ENCODE measurements at places on chromosomes 5 and 9.

DNA sequence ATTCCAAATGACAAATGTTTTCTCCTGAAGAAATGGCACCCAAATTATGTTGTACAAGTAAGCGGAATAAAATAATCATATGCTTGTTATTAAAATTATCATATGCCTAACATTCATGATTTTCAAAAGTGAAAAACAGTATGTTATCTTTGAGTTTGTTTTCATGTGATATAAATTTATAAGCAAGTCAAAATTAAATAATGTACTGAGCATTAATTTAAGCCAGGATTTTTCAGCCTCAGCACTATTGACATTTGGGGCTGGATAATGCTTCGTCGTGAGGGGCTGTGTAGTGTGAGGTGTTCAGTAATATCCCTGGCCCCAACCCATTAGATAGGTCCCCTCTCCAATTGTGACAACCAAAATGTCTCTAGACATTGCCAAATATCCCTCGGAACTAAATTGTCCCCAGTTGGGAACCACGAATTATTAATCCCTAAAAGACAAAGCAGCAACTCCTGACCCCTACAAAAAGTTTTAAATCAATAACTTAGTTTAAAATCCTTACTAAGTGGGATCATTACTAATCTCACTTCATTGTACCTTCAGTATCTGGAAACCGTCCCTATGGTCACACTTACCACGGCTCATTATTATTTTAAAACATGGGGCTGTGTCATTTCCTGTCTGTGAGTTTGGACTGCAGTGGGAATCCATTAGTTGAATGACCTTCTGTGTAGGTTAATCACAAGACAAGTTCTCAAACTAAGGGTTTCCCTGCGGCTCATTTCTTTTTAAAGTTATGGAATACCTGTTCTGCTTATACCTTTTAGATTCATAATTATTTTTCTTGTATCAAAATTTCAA lies 1.3 kb upstream of the NNT start:
- no peaks in the 10 kb centered on the region for H3K27me3 ChIP-seq
- DNase-seq, result peak; percentile 57
- H3K4me3 ChIP-seq, result peak overlapping the region; percentile 88
- H3K4me1 ChIP-seq, result peaks cover 23% of the 10 kb centered on the region
- peak overlapping the region; percentile 97 for H3K27ac ChIP-seq

DNA sequence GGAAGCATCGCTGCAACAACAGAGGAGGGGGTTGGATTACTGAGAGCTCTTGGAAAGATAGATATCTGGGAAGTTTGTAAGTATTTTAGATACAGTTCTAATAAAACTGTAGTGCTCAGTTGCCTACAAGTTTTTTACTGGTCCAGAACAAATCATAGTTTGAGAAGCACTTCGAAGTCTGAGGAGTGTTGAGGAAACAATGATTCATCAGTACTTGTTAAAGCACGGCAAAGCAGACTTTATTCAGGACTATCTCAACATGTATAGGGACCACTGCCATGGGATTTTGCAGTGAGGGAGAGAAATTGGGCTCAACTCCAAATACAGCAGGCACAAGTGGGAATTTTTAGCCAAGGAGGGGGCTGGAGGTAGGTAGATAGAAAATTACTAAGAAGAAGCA lies 25.3 kb upstream of the RECK start:
- no peak for DNase-seq
- no peaks in the 10 kb centered on the region for H3K27me3 ChIP-seq
- peaks cover 9% of the 10 kb centered on the region for H3K4me1 ChIP-seq
- no peak overlapping the region for H3K27ac ChIP-seq

GRCh38 chr5:61289241-61289640 lies 42.8 kb upstream of the ZSWIM6 start:
- no peak overlapping the region for H3K27ac ChIP-seq
- H3K4me3 ChIP-seq, result no peak overlapping the region
- no peaks in the 10 kb centered on the region for H3K36me3 ChIP-seq
- H3K4me1 ChIP-seq, result no peaks in the 10 kb centered on the region

- DNase-seq, result no peak
- no peaks in the 10 kb centered on the region for H3K4me1 ChIP-seq
- H3K27ac ChIP-seq, result no peak overlapping the region
- H3K4me3 ChIP-seq, result no peak overlapping the region
- H3K27me3 ChIP-seq, result no peaks in the 10 kb centered on the region
- no peaks in the 10 kb centered on the region for H3K36me3 ChIP-seq
These were observed 129.6 kb upstream of the SPEF2 start for GRCh38 chr5:35488055-35488454.
